ENCODE measurements at places on chromosomes 5 and 9. TPM values are rescaled to one million over a fixed set of nuclear protein-coding genes. Genes with fewer than 3 reads are reported as not detected.

The IGFBPL1 gene
- total RNA-seq: 5.5 TPM

- peak; percentile 17 for DNase-seq
Measured at GRCh38 chr5:55920784-55921183, 69.6 kb downstream of the IL31RA start.

DNA sequence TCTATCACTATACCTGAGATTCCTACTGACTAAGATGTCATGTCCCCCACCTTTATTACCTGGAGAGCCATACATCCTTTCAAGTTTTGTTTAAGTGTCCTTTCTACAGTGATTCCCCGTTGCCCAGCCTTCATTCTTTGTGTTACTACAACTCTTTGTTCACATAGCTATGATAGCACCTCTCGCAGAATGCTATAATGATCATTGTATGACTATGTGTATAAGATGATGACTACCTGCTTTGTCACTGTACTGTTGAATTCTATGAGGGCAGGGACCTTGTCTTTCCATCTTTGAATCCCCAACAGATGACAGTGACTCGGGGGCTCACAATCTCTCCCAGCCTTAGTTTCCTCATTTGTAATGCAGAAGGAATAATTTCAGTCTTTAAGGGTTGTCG is 361.2 kb downstream of the NPR3 start:
- DNase-seq: no peak

GRCh38 chr9:16461137-16461840 is 409.2 kb downstream of the BNC2 start:
- no peak for DNase-seq

GRCh38 chr9:90631964-90632363 is 10.7 kb downstream of the DIRAS2 start:
- no peak for DNase-seq

- DNase-seq: peak; percentile 6
Measured at GRCh38 chr5:79829260-79829659, 139.6 kb downstream of the CMYA5 start.

The TXNDC15 gene
- total RNA-seq: 90.4 TPM

DNA sequence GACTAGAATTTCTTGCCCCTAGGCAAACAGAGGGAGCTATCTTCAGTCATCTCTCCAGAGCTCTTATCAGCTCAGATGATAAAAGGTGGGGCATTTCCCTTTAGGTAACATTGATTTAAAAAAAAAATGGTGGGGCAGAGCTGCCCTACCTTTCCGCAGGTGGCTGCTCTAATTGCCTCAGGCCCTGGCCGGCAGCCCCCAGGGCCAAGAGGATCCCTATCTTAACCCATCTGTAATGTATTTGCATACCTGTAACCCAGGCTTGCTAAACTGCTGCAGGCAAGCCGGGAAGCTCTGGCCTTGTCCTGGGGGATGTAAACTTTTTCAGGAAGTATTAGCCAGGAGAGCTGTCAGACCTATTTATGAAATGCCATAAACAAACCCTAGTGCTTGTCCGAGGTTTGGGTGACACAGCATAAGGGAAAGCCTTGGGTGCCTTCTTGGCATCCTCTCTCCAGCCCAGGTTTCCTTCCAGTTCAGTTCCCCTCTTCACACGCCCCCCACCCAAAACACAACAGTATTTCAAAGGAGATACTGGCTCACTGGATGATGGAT is 20.9 kb upstream of the ZSWIM6 start:
- DNase-seq: peak; percentile 61

DNA sequence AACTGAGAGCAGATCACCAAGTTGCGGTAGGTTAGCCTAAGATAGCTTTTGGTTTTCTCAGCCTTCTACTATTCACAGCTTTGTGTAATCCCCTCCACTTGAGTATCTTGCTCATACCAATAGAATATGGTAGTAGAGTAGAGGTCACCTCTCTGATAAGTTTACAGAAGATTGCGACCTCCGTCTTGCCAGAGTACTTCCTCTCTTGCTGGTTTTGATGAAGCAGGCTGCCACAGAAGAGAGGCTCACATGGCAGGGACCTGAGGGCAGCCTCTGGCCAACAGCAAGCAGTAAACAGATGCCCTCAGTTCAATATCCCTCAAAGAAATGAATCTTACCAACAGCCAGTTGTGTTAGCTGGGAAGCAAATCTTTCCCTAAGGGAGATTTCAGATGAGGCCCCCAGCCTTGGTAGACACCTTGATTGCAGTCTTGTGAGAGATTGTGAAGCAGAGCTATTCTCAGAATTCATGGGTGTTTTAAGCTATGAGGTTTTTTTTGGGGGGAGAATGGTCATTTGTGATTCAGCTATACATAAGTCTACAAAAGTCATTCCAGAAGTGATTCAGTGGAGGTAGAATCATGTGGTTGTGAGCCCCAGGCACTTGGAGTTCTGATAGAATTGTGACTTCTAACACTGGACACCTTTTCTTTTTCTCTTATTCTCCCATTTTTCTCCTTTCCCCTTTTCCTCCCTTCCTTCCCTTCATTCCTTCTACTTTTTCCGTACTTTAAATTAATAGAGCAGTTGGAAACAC is 22.7 kb upstream of the CDKN2B start:
- DNase-seq: peak; percentile 58

GRCh38 chr5:143557061-143557818 is 153.8 kb upstream of the NR3C1 start:
- peak; percentile 67 for DNase-seq

- DNase-seq: no peak
Measured at GRCh38 chr9:79057576-79057975, 514.2 kb upstream of the TLE4 start.

GRCh38 chr9:38318759-38319495 is 73.6 kb upstream of the ALDH1B1 start:
- DNase-seq: peak; percentile 16

- peak; percentile 82 for DNase-seq
Measured at GRCh38 chr5:40486437-40487275, 193.1 kb upstream of the PTGER4 start.

DNA sequence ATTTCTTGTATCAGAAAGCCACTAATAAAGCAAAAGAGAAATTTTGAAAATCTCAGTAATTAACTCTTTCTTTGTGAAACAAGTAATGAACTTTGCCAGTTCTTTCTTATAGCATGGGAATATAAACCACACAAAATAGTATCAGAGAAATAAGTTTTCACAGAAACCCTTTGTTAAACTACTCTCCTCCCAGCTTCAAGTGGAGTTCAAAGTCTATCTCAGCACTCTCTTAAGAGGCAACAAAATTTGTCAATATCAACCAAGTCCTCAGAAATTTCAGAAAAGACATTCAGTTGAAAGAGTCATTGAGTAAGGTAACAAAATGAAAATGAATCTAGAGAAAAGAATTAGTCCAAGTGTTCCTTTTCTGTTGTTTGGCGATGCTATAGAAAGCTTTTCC is 89.3 kb downstream of the NTRK2 start:
- no peak for DNase-seq

DNA sequence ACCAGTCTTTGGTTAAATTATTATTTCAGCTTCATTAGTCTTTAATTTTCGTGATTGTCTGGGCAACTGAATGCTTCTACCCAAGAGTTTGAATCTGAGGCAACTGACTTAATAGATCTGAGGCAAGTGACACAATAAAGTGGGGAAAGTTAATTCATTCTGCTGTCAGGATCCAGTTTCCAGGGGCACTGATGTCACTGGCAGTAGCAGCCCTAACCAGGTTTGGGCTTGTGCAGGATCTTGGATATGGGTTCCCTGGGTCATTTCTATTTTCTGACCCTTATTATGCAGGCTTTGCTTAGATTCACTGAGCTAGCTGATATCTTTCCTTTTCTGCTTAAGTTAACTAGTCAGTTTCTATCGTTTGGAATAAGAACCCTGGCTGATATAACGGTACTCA is 9.6 kb downstream of the SREK1IP1 start:
- no peak for DNase-seq

- peak; percentile 59 for DNase-seq
Measured at GRCh38 chr5:153753645-153754432, 263.4 kb downstream of the GRIA1 start.

The ANKRD18A gene
- not detected for total RNA-seq

The C1QTNF2 gene
- 2.5 TPM for total RNA-seq

DNA sequence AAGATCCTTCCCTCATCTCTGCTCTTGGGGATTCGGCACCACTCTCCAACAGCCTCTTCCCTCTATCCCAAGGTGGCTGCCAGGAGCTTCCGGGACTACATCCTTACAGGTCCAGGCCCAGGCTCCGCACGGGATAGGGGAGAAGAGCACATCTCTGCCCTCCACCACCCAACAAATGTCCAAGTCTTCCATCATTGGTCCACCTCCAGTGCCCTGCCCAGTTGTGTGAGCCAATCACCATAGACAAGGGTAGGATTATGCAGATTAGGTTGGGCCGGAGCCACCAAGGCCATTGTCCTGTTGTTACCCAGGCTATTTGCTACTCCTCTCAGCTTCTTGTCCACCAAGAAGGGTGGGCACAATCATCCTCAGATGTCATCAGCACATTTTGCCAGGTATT is 9.1 kb downstream of the UNC5A start:
- no peak for DNase-seq

- DNase-seq: no peak
Measured at GRCh38 chr5:40191150-40191549, 488.6 kb upstream of the PTGER4 start.

GRCh38 chr5:134106991-134107701 is 7.3 kb upstream of the TCF7 start:
- no peak for DNase-seq

GRCh38 chr5:5755888-5756287 is 333.4 kb downstream of the ICE1 start:
- DNase-seq: no peak

The ACOT12 gene
- not detected for total RNA-seq
